T-cell (primary cell): ENCODE measurements at places on chromosomes 6 and 20. TPM values are rescaled to one million over a fixed set of nuclear protein-coding genes. Genes with fewer than 3 reads are reported as not detected.

GRCh38 chr6:124955108-124955856, 7.0 kb upstream of the RNF217 start:
- no peaks in the 10 kb centered on the region for H3K27me3 ChIP-seq
- H3K4me1 ChIP-seq: no peaks in the 10 kb centered on the region
- no peak for DNase-seq
- H3K36me3 ChIP-seq: no peaks in the 10 kb centered on the region
- no peak overlapping the region for H3K4me3 ChIP-seq
- no peak overlapping the region for H3K27ac ChIP-seq

Gene TGM3
- not detected for total RNA-seq

DNA sequence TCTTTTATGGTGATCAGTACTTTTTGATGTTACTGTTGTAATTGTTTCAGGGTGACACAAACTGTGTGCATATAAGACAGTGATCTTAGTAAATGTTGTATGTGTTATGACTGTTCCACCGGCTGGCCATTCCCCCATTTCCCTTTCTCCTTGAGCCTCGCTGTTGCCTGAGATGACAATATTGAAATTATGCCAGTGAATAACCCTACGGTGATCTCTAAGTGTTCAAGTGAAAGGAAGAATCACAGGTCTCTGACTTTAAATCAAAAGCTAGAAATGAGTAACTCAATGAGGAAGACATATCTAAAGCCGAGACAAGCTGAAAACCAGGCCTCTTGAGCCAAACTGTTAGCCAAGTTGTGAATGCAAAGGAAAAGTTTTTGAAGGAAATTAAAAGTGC, 32.3 kb downstream of the TULP4 start:
- no peak for DNase-seq
- H3K27me3 ChIP-seq: no peaks in the 10 kb centered on the region
- no peak overlapping the region for H3K4me3 ChIP-seq
- H3K27ac ChIP-seq: no peak overlapping the region
- no peaks in the 10 kb centered on the region for H3K4me1 ChIP-seq
- no peaks in the 10 kb centered on the region for H3K36me3 ChIP-seq

- no peak overlapping the region for H3K27ac ChIP-seq
- no peak for DNase-seq
- H3K27me3 ChIP-seq: no peaks in the 10 kb centered on the region
- no peaks in the 10 kb centered on the region for H3K36me3 ChIP-seq
- no peaks in the 10 kb centered on the region for H3K4me1 ChIP-seq
Observed at GRCh38 chr6:127128066-127128465, 9.6 kb downstream of the RSPO3 start.

Gene TPMT
- 6.5 TPM for total RNA-seq

GRCh38 chr6:144340541-144341371, 55.6 kb downstream of the UTRN start:
- peaks cover 46% of the 10 kb centered on the region for H3K4me1 ChIP-seq
- no peaks in the 10 kb centered on the region for H3K27me3 ChIP-seq
- H3K27ac ChIP-seq: no peak overlapping the region
- no peak overlapping the region for H3K4me3 ChIP-seq
- no peaks in the 10 kb centered on the region for H3K36me3 ChIP-seq

GRCh38 chr6:161108916-161109315, 117.3 kb downstream of the MAP3K4 start:
- H3K27me3 ChIP-seq: no peaks in the 10 kb centered on the region
- peaks cover 8% of the 10 kb centered on the region for H3K36me3 ChIP-seq
- DNase-seq: no peak
- no peak overlapping the region for H3K4me3 ChIP-seq

DNA sequence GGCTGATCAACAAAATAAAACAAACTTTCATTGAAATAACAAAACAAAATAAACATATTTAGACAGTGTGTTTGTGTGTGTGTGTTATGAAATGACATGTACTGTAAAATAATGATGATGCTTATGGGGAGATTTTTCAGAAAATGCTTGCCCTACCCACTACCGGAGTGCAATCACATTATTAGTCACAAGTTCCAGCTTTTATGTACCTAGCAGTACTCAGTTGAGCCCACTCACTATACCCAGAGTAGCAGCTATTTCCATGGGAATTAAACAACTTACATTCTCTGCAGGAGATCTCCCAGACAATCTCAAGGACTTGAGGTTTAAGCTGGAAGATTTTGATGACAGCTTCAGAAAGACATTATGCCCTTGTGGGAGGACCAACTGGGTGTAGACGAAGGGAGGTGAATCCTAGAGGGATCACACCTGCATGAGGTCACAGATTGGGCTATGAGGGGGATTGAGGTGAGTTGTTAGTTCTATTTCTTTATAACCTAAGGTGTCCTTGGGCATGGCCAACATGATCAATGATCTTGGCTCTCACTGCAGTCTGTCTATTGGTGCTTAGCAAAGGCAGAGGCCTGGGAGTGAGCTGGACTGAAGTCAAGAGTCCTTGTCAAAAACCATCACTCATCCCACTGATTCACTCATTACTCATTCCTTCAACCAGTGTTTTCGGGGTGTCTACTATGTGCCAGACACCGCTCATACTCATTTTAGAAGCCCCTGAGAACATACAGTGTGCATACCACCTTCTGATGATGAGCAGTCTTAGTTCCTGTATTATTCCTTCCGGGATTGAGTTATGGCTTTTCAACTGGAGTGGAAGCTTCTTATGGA, 6.7 kb upstream of the CLIC5 start:
- no peak overlapping the region for H3K27ac ChIP-seq
- peaks cover 3% of the 10 kb centered on the region for H3K27me3 ChIP-seq
- no peak overlapping the region for H3K4me3 ChIP-seq
- H3K36me3 ChIP-seq: no peaks in the 10 kb centered on the region
- DNase-seq: no peak

GRCh38 chr6:145898376-145898775, 65.8 kb downstream of the SHPRH start:
- H3K27me3 ChIP-seq: no peaks in the 10 kb centered on the region
- no peaks in the 10 kb centered on the region for H3K4me1 ChIP-seq
- H3K36me3 ChIP-seq: peaks cover 18% of the 10 kb centered on the region
- DNase-seq: no peak
- H3K27ac ChIP-seq: no peak overlapping the region
- no peak overlapping the region for H3K4me3 ChIP-seq

Gene ZKSCAN3
- total RNA-seq: 4.0 TPM

DNA sequence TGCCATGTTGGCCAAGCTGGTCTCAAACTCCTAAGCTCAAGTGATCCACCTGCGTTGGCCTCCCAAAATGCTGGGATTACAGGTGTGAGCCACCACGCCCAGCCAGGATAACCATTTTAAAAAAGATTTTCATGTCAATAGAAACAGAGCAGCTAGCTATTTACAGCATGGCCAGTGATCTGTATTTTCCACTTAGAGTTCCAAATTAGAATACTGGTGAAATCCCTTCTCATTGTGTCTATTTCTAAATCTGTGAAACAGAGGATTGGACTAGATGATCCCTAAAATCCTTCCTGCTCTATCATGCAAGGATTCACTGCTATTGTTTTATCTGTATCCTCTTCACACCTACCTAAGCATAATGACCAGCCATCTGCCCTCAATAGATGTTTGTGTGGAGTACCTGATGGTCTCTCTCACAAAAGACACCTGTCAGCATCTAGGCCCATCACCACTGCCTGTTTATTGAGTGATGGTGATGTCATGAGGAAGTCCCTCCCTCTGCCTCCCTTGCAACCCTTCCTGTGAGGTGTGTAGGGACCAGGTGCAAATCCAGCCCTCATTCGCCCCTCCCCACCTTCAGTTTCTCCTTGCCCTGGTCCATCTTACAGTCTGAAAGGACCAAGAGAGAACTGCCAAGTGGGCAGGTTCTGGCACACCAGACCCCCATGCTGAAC, 26.5 kb upstream of the SMIM29 start:
- no peak overlapping the region for H3K27ac ChIP-seq
- no peaks in the 10 kb centered on the region for H3K4me1 ChIP-seq
- H3K36me3 ChIP-seq: peaks cover 6% of the 10 kb centered on the region
- H3K27me3 ChIP-seq: no peaks in the 10 kb centered on the region
- no peak overlapping the region for H3K4me3 ChIP-seq

DNA sequence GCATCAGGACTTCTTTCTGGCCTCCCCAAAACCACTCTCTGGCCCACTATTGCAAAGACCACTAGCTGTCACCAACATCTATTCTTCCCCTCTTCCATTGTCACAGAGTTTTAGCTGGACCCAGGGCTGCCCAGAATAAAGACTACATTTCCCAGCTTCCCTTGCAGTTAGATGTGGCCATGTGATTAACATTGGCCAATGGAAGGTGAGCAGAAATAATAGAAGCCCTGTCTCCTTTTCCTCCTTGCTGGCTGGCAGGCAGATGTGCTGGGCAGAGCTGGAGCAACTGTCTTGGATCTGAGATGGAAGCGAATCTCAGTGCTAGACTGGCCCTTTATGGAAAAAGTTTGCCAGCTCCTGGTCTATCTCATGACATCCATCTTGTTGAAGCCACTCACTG, 97.0 kb downstream of the KCNB1 start:
- H3K27me3 ChIP-seq: peaks cover 45% of the 10 kb centered on the region
- no peaks in the 10 kb centered on the region for H3K36me3 ChIP-seq
- no peaks in the 10 kb centered on the region for H3K4me1 ChIP-seq
- no peak for DNase-seq
- H3K27ac ChIP-seq: no peak overlapping the region

Gene BMP2
- total RNA-seq: not detected

- no peak for DNase-seq
- H3K27me3 ChIP-seq: peaks cover 16% of the 10 kb centered on the region
- peaks cover 2% of the 10 kb centered on the region for H3K4me1 ChIP-seq
- H3K4me3 ChIP-seq: no peak overlapping the region
- no peaks in the 10 kb centered on the region for H3K36me3 ChIP-seq
Observed at GRCh38 chr6:24397631-24398030, 5.1 kb upstream of the MRS2 start.

Gene GABBR1
- 82.6 TPM for total RNA-seq

Gene SPDEF
- total RNA-seq: 0.30 TPM

- no peak for DNase-seq
- H3K4me3 ChIP-seq: no peak overlapping the region
- H3K27ac ChIP-seq: no peak overlapping the region
- H3K36me3 ChIP-seq: no peaks in the 10 kb centered on the region
- peaks cover 25% of the 10 kb centered on the region for H3K4me1 ChIP-seq
Observed at GRCh38 chr6:133957780-133958242, 4.8 kb downstream of the TBPL1 start.

DNA sequence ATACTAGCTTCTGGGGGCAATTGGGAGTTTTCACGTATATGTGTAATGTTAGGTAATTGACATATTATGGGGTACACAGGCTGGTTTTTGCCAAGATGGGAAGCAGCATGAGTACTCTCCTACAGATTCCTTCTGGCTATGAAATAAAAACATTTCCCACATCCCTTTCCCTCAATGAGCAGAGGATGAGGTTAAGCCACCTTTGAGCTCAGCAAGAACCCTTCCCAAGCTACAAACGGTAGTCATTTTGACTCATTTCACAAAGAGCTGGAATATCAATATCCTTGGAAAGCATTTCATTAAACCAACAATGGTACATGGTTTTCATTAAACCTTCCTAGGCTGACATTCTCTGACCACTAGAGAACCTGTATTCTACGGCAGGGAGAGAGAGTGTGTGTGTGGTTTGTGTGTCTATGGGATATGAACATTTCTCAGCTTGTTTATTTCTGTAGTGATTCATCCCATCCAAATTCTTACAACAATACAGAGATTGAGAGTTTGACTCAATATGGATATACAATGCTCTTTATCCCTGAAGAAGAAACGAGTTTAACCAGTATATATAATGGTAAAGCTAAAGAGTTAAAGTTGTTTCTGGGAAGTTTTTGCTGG, 119.5 kb downstream of the ARHGAP18 start:
- H3K4me1 ChIP-seq: no peaks in the 10 kb centered on the region
- DNase-seq: no peak
- H3K27me3 ChIP-seq: no peaks in the 10 kb centered on the region
- no peaks in the 10 kb centered on the region for H3K36me3 ChIP-seq
